AG20443 (cell line): ENCODE measurements at places on chromosomes 2 and 18.
A peak's percentile ranks its signal among the peaks of the same experiment; 100 is the strongest.

- DNase-seq: no peak
Measured at GRCh38 chr2:81940266-81940955, 1635.9 kb upstream of the LRRTM1 start.

DNA sequence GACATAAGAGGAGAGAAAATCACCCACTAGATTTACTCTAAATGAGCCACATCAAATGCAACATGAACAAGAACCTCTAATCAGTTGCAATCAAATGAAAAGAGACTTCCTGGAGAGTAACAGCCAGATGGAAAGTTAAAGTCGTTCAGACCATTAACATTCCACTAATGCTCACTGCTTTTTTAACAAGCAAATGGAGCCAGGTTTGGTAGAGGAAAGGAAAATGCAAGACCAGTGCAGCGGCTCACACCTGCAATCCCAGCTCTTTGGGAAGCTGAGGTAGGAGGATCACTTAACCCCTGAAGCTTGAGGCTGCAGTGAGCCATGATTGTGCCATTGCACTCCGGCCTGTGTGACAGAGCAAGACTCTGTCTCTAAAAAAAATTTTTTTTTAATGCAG, 48.5 kb downstream of the CACNB4 start:
- DNase-seq: no peak

DNA sequence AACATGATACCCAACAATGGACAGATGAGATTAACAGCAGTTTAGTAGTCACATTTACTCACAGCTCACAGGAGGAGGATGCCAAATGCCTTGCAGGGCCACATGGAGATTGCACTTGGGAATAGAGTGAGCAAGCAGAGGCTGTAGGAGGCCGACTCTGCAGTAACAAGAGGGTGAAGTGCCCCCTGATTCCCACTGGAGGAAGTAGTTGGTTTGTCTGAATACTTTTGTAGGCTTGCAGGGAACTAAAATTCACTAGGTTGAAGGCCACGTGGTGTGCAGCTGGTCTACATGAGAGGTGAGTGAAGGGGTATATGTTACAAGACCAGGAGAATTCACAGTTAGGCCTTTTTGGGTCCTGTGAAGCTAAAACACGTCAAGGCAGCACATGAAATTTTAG, 419.3 kb upstream of the TNP1 start:
- peak; percentile 16 for DNase-seq

GRCh38 chr2:78024996-78025395, 502.8 kb upstream of the LRRTM4 start:
- no peak for DNase-seq

DNA sequence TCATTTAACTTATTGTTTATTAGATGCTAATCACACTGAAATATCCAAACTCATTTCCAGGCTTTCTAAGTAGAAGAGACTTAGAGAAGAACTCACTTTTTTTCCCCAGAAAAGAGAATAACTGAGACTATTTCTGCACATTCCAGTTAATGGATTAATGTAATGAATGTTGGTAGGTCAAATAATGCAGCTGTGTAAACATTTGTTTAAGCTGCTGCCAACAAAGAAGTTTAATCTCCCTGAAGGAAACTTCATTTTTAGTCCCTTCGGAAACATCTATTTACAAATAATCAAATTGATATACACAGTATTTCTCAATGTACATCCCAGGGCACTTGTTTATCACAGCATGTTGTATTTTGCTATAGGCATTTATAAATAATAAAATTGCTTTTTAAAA, 126.9 kb downstream of the KCNS3 start:
- DNase-seq: no peak

GRCh38 chr2:226636586-226636985, 163.0 kb downstream of the IRS1 start:
- no peak for DNase-seq

- peak; percentile 18 for DNase-seq
Measured at GRCh38 chr2:134919341-134920210, 954 bp downstream of the CCNT2 start.

- DNase-seq: no peak
Measured at GRCh38 chr2:118880501-118880900, 33.1 kb upstream of the EN1 start.

DNA sequence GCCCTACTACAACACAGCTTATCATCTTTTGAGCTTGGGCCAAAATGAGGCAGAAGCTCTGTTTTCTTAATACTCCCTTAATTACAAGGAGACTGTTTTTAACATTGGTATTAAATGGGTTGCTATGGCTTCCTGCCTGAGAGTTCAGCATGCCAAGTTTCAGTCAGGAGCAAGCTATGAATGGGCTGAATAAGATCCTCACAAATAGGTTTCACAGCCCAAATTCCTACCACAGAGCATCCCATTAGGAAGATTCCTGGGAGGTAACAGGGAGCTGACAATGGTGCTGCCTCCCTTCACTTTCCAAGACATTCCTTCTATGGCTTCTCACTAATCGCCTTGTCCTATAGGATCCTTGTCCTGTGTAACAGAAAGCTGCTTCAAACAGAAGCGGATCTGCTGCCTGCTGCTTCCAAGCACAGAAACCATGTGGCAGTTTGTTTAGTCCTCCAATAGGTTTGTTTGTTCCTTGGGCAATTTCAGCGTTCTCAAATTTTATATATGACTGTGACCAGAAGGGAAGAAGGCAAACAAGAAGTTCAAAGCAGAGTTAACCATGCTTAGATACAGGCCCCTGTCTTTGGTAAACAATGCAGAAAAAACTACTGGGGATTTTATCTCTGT, 70.9 kb downstream of the NCKAP5 start:
- peak; percentile 43 for DNase-seq
